ENCODE measurements at places on chromosomes 13 and 19.

- no peak for DNase-seq
These were observed 336.0 kb downstream of the SUCLA2 start for GRCh38 chr13:47665043-47665442.

GRCh38 chr13:77359171-77359570 is 32.3 kb upstream of the MYCBP2 start:
- no peak for DNase-seq

DNA sequence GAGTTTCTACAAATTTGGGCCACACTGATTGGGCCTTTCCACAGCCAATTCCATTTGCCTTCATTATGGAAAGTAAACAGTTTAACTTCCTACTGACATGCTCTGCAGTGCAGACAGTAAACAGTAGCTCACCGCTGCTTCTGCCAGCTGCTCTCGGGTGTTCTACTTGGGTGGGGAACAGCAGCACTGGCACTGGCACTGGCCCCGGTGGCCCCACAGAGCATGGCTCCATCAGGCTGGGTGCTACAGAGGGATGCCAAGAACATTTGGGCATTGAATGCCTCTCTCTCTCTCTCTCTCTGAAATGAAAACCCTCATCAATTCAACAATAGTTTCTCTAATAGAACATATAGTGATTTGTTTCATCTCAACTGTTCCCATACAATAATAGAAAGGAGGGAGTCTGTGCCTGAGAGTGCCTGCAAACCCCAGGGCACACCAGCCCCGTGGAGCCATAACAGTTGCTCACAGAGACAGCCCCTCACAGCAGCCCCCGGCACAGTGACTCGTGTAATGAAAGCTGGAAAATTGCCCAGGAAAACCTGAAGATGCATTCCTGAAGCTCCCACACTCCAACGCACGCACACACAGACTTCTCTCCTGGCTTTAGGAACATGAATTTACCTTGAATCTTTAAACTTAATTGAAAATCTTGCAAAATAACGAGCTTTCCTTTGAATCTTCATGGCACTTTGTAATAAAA is 38.2 kb upstream of the GJB6 start:
- no peak for DNase-seq

GRCh38 chr13:49315036-49315565 is 67.4 kb downstream of the CDADC1 start:
- no peak for DNase-seq

DNA sequence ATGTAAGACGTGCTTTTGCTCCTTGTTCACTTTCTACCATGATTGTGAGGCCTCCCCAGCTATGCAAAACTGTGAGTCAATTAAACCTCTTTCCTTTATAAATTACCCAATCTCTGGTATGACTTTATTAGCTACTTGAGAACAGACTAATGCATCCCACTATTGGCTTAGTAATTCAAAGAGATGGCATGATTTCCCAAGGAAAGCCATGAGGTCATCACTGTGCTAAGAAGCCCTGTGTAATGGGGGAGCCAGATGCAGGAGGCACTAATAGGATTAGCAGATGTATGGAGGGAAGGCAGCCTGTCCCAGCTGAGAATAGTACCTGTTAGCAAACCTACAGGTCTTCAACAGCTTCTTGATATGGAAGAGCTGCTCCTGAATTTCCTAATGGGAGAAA is 38.1 kb downstream of the RUBCNL start:
- DNase-seq: no peak

- DNase-seq: no peak
These were observed 5.5 kb upstream of the ADAMTS10 start for GRCh38 chr19:8615813-8616596.

DNA sequence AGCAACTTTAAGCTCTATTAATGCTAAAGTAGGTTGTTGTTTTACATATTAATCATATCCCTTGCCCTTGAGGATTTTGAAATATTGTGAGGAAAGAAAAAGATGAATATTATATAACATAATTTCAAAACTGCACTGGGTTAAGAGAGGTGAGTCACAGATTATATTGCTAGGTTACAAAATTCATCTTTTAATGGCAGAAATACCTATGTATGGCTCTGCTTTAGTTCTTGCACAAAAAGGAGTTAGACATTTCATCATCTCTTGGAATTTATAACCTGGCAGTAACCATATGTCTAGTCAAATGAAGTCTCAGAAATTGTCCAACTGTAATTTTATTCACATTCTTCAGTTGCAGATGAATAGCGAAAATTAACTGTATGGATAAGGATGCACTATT is 2041.1 kb downstream of the OLFM4 start:
- no peak for DNase-seq

- DNase-seq: no peak
These were observed 670.3 kb downstream of the UQCRFS1 start for GRCh38 chr19:28542394-28543243.

GRCh38 chr19:46533078-46533620 is 37.5 kb upstream of the PNMA8B start:
- no peak for DNase-seq

DNA sequence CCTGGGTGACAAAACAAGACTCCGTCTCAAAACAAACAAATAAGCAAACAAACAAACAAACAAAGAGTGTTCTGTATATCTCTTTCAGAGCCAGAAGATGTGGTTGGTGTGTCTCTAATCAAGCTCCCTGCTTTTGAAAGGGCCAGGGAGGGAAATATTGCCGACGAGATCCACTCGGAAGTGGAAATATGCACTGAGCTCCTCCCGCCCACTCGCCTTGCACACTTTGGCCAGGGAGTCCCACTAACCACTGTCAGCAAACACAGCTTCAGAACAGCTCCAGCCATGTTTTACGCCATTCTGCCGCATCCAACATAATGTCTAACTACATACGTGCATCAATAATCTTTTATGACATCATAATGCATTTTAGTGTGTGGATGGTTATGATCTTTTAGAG is 155.5 kb upstream of the VSTM2B start:
- DNase-seq: no peak

GRCh38 chr19:3586127-3586626 is 899 bp downstream of the GIPC3 start:
- DNase-seq: no peak

DNA sequence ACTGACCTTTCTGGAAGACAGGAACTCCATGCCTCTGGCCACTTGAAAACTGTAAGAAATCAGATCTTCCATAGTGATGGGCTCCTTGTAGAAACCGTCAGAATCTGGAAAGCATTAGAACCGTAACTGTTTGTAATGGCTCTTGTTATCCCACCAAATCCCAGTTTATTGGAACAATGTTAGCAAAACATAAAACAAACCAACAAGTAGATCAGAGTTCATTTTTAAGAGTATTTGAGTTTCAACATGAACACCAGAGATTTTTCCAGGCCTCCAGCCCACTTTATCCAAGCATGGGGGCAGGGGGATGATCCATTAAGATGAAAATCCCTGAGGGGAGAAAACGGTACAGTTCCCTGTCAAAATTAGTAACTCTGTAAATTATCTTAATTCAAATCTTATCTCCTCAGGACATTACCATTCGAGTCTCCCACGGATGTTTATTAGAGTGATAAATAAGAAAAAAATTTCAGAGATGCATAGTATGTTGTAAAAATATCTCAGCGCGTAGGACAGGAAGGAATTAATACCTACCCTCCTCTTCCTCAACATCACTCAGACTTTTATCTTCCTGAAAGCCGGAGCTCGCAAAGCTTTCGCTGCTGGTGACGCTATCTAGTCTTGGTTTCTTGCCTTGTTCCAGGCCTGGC is 172.5 kb downstream of the FLT1 start:
- no peak for DNase-seq

DNA sequence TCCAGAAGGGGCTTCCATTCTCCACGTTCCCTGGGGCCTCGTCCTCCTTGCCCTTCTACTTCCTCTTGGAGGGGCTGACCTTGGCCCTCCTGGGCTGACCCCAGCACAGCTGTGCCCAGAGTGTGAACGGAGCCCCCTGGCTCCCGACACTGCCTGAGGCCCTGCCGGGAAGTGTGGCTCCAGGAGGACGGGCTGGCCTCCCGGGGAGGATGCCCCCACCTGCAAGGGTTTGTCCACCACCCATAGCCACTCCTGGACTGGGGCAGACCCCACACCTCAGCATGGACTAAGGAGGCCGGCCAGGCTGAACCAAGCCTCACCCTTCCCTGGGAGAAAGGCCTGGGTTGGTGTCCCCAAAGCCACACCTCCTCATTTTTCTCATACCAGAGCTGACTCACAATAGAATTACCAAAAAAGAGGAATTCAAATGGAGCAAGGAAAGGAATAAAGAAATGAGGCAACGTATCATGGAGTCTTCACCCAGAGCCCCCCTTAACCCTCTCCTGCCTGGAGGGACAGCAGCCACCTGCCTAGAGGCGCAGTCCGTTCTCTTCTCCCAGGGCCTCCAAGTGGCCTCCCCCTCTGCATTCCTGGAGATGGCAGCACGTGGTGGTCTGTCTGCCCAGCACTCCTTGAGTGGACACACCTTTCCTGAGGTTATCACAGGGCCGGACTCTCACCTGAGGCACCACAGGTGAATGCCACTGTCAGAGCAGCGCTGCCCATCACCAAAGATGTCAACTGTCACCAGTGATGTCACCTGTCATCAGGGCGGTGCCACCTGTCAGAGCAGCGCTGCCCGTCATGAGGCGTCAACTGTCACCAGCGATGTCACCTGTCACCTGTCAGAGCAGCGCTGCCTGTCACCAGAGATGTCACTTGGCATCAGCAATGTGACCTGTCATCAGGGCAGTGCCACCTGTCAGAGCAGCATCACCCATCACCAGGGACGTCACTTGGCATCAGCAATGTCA is 3.1 kb upstream of the C13orf46 start:
- no peak for DNase-seq

GRCh38 chr13:101455863-101456262 is 3.4 kb downstream of the ITGBL1 start:
- no peak for DNase-seq

DNA sequence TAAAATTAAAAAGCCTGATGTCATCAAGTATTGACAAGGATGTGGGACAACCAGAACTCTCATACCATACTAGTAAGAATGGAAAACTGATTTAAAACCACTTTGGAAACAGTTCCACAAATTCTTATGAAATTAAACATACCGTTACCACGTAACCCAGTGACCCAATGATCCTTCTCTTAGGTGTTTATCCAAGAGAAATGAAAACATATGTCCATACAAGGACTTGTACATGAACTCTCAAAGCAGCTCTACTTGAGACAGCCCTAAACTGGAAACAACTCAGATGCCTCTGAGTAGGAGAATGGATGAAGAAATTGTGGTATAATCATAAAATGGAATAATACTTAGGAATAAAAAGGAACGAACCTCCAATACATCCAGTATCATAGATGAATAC is 27.6 kb downstream of the SLC6A16 start:
- no peak for DNase-seq

GRCh38 chr19:30359936-30360335 is 12.2 kb upstream of the ZNF536 start:
- no peak for DNase-seq
